CD8-positive, alpha-beta memory T cell (primary cell): ENCODE measurements at places on chromosomes 7 and 10.
A peak's percentile ranks its signal among the peaks of the same experiment; 100 is the strongest.

- no peaks in the 10 kb centered on the region for H3K27me3 ChIP-seq
- H3K36me3 ChIP-seq: no peaks in the 10 kb centered on the region
- no peaks in the 10 kb centered on the region for H3K4me1 ChIP-seq
- no peak overlapping the region for H3K4me3 ChIP-seq
These were observed 260.0 kb upstream of the NRP1 start for GRCh38 chr10:33594475-33594874.

DNA sequence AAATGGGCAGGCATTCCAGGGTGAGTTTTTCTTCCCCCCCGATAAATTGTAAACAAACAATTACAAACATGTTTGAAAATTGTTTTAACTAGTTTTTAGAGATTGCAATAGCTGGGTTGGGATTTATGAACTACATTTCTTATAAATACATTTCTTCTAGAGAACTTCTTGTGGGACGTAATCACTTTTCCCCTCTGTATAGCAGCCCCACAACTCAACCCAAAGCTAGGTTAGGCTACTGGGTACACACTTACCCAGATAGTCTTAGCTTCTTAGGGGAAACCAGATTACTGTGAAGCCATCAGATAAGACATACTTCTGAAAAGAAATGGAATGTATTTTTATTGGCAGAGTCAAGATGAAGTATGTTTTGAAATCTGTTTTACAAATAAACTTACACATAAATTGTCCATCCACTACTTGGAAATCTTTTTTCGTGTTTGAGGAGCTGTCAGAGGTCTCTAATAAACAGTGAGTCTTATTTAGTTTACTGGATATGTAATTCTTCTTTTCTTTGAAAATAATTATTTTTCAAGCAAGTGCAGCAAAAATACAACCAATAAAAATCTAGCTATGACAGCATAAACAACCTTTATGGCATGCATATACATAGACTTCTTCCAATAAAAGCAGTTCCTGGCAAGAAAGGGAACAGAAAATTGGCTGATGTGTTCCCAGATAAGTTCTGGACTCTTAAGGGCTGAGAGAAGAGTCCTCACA lies 8.0 kb upstream of the GLRX3 start:
- H3K36me3 ChIP-seq: no peaks in the 10 kb centered on the region
- no peak for DNase-seq
- no peak overlapping the region for H3K27ac ChIP-seq

- H3K36me3 ChIP-seq: peaks cover 17% of the 10 kb centered on the region
- no peaks in the 10 kb centered on the region for H3K27me3 ChIP-seq
- H3K4me3 ChIP-seq: peak overlapping the region; percentile 88
- peaks cover 18% of the 10 kb centered on the region for H3K4me1 ChIP-seq
These were observed 496 bp downstream of the ZNF511 start for GRCh38 chr10:133309100-133309719.

- H3K4me1 ChIP-seq: no peaks in the 10 kb centered on the region
- H3K27ac ChIP-seq: no peak overlapping the region
- H3K36me3 ChIP-seq: no peaks in the 10 kb centered on the region
- no peak for DNase-seq
These were observed 97.4 kb downstream of the AVL9 start for GRCh38 chr7:32592701-32593100.

- H3K27me3 ChIP-seq: no peaks in the 10 kb centered on the region
- no peak for DNase-seq
- no peaks in the 10 kb centered on the region for H3K36me3 ChIP-seq
- no peak overlapping the region for H3K27ac ChIP-seq
- no peaks in the 10 kb centered on the region for H3K4me1 ChIP-seq
- no peak overlapping the region for H3K4me3 ChIP-seq
These were observed 592.6 kb downstream of the REEP3 start for GRCh38 chr10:64113792-64114191.

DNA sequence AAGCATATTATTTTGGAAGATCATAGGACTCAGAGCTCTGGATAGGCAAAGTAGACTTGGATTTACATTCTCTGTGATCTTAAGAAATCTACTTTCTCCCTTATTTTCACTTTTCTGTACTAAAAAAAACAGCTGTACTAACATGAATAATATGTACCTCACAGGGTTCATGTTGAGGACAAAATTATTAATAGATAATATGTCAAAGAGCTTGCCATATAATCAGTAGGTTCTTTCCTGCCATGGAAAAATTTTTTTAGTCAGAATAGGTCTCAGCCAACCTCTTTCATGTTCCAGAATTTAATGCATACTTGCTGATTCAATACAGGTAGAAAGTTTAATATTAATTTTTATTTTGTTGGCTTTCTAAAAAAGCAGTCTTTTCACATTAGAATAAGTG lies 780.3 kb upstream of the C7orf33 start:
- no peak overlapping the region for H3K4me3 ChIP-seq
- H3K27ac ChIP-seq: no peak overlapping the region
- no peaks in the 10 kb centered on the region for H3K27me3 ChIP-seq
- DNase-seq: no peak
- H3K36me3 ChIP-seq: no peaks in the 10 kb centered on the region

DNA sequence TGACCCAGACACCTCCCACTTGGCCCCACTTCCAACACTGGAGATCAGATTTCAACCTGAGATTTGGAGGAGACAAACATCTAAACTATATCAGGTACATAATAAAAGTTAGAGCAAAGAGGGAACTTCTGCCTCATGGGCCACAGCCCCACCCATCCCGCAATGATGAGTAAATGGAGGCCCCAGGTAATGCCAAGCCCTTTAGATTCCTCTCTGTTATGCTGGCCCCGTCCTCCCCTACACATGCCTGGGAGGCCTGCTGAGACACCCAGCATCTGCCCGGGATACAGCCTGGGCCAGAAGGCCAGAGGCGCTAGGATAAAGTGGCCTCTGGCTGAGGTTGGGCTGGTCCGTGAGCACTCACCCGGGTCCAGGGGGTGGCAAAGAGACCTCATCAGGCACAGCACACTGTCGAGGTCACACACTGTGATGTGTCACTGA lies 185.5 kb upstream of the SH2B2 start:
- no peaks in the 10 kb centered on the region for H3K4me1 ChIP-seq
- no peaks in the 10 kb centered on the region for H3K27me3 ChIP-seq
- H3K27ac ChIP-seq: no peak overlapping the region
- DNase-seq: no peak
- no peak overlapping the region for H3K4me3 ChIP-seq
- H3K36me3 ChIP-seq: no peaks in the 10 kb centered on the region
